ENCODE measurements at places on chromosomes 5 and 9.
A peak's percentile ranks its signal among the peaks of the same experiment; 100 is the strongest.

GRCh38 chr9:132312873-132313272 lies 41.9 kb downstream of the SETX start:
- peak; percentile 10 for DNase-seq

DNA sequence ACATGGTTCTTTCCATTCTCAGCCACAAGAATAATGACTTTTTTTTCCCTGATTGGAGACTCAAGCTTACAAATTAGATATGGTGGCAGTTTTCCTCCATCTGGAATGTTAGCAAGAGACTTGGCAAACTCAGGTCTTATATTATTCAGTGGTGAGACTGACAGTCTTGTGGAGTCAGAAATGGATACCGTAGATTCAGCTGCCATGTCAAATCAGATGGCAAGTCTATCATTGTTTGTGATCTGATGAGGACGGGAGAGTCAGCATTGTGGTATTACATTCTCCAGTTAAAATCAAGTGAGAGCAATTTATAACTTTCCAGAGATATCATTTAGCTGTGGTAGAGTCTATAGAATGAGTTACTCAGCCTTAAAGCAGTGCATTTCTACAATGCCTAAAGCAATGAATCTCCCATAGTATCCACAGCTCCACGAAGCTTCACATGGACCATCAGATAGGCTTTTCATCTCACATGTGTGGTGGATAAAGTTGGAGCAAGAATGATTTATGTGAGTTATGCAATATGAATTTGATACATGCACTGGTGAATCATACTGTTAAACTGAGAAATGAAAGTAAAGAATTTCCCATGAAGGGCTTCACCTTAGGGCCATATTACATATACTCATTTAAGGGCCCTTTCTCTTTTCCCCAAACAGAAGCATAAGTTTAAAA lies 430.6 kb downstream of the ZNF608 start:
- DNase-seq, result peak; percentile 97

DNA sequence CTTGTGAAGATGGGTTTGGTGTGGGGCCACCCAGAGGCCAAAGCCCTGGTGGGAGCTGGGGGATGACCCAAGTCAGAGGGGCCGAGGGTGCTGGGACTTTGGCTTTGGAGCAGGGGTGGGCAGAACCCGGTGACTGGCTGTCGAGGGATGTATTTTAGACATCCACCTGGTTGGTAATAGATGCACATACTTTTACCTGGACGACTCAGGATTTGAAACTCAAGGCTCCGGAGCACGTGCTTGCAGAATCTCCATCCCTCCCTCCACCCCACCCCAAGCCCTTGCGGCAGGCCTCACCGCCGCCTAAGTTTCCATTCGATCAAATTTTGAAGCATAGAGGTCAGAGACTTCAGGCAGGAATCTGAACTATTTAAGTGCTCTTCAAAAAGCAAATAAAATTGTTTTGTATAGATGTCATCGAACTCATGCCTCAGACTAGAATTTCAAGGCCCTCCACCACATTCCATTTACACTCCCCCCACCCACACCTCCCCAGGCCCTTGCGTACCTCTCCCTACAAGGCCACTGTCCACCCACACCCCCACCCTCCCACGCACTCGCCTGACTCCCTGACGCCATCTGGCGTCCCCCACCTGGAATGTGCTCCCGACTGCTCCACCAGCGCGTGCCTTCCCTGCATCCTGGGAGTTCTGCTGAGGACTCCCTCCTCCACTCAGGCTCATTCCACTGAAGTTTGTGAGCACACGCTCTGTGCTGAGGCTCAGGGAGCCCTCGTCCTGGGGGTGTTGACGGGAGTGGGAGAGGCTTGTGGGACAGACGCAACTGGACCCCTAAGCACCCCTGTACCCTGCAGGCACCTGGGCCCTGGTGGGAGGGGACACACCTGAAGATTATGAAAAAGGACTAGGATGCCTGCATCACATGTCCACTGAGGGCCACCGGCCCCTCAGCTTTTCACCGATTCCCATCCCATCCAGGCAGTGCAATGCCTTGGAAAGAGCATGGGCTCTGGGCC lies 56.4 kb upstream of the RPL26L1 start:
- peak; percentile 99 for DNase-seq

- DNase-seq, result no peak
Measured at GRCh38 chr5:4553978-4554377, 586.2 kb upstream of the ADAMTS16 start.

- DNase-seq, result no peak
Measured at GRCh38 chr5:7871653-7872052, 2.7 kb downstream of the MTRR start.

DNA sequence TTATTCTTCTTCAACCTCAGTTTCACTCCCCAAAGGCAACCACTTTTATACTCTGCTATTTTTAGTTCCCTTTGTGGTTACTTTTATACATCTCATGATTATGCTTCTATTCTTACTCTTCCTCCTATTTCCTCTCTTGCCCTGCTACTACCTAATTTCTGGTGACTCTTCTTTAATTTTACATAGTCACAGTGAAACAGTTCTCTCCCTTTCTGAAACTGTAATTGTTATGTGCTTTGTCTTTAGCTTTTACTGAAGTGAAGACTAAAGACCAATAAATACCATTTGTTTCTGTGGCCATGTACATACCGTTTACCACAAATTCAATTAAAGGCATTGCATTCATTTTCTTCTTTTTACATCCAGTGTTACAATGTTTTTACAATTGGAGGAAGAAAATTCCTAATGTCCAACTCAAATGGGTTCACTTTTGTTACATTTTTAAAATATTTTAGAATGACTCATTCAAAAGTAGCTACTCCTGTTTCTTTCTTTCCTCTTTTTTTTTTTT lies 410.6 kb downstream of the PSAT1 start:
- no peak for DNase-seq

DNA sequence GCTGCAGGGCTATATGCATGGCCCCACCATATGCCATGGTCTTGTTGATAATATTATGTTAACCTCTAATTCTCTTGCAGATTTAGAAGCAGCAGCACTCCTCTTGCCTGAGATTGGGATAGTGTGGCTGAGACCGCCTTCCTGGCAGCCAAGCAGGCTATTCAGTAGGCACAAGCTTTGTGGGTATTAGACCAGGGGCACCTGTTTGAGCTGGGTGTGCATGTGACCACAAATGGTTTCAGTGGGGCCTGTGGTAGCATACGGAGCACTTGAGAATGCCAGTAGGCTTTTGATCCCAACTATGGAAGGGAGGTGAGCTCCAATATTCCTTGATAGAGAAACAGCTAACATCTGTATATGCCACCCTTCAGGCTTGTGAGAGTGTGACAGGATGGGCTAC lies 625.1 kb upstream of the NUDT12 start:
- DNase-seq, result no peak

DNA sequence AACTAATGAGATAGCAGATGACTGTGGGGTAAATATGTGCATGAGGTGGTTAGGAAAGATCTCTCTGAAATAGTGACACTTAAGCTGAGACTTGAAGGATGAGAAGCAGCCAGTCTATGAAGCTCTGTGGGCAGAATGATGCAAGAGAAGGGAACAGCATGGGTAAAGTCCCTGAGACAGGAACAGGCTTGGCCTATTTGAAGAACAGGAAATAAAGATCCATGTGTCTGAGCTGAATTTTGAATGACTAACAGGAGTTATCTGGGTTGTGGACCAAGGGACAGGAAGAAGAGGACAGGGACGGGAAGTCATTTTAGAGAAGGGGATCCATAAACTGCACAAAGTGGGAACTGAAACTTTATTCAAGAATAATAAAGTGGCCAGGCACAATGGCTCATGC lies 25.6 kb upstream of the HMGCS1 start:
- peak; percentile 10 for DNase-seq

DNA sequence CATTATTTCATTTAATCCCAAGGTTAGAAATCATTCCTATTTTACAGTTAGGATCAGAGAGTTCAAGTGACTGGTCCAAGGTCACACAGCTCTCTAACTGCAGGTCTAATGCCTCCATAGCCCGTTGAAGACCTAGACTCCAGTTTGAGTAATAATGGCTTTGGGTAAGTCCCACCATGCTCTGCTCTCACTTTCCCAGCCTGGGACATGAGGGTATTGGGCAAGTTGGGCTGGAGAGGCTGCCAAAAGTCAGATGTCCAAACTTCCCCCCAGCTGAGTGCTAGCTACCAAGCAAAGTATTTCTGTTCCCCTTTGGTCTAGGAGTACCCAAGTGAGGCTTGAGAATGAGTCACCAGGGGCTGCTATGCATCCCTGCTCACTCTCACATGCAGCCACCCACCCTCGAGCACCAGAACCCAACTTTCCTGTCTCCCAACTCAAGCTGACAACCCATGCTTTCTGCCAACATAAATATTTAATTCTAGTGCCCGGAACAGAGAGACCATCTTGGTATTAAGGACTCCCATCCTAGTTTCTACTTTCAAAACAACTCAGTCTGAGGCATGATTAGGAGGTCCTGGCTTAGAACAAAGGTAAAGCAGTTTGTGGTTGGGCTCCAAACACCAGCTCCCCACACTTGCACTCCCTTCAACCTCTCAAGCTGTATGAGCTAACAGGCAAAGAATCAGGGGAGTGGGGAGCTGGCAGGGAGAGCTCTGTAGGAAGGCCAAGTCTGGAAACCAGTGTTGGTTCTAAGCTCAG lies 236.5 kb upstream of the TRIM32 start:
- DNase-seq, result peak; percentile 79

GRCh38 chr5:134530301-134531077 lies 5.0 kb downstream of the JADE2 start:
- DNase-seq, result no peak

DNA sequence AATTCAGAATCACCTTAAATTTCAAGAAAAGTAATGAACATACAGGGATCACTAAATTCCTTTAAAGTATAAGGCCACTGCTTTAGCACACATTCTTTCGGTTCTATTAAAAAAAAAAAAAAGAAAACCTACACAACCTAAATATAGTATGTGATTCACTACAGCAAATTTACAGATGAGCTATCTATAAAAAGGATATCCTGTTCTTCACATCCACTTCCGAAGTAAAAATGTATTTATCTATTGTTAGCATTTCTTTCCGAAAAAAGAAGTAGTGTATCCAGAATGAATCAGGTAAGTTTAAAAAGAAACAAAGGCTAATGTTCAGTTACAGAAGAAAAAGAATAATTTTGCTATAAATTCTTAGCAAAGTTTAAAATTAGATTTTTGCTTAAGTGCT lies 70.2 kb downstream of the ECPAS start:
- DNase-seq, result no peak

- no peak for DNase-seq
Measured at GRCh38 chr5:25570067-25570583, 925.3 kb upstream of the CDH10 start.

- DNase-seq, result peak; percentile 87
Measured at GRCh38 chr5:83474161-83474796, 2.7 kb downstream of the VCAN start.

DNA sequence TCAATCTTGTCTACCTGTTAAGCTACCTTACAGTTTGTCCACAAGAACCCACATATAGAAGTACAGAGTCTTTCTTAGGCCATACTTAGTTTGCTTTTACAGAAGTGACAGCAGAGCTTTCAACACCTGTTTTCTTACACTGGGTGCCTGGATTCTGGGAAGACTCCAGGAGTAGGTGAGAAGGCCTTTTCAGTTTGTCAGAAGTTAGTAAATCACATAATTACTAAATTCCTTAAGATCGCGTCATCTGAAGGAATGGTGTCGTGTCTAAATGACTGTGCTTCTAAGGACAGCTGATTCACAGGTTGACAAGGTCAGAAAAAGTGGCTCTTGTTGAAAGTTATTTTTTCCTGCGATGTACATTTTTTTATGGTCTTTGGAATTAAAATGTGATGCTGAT lies 97.0 kb upstream of the FAM120A start:
- no peak for DNase-seq

DNA sequence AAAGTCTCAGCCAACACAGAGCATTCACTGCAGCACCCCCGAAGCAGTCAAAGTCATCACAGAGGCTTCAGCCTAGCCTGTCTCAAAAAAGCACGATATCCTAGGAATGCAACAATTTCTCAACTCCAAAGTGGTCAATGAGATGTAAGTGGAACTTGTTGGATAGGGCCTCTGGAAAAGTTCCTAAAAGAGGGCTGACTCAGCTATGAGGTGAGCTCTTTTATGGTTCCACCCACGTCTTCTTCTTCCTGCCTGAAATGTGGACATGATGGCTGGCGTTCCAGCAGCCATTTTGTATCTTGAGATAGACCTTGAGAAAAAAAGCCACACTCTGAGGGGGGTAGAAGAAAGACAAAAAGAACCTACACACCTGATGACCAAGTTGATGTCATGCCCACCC lies 32.5 kb upstream of the TRIO start:
- DNase-seq, result peak; percentile 74

- peak; percentile 42 for DNase-seq
Measured at GRCh38 chr9:96484521-96484931, 34.6 kb downstream of the HABP4 start.

GRCh38 chr5:15637345-15637744 lies 137.4 kb downstream of the FBXL7 start:
- DNase-seq, result no peak

DNA sequence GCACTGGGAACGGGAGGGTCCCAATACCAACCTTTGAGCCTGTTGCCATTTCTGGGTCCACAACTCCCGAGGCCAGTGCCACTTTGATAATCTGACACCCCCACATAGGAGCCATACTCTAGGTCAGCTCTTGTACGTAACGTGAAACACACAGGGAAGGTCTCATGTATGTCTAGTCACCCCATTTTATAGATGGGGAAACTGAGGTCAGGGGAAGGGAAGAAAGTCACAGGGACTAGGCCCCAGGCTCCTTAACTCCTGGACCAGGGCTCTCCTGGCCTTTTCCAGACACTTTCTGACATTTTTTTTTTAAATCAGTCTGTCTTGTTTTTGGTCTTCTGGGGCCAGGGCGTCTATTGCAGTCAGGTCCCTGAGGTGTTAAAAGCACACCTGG lies 80.3 kb upstream of the SLC25A51 start:
- no peak for DNase-seq

- DNase-seq, result no peak
Measured at GRCh38 chr9:29211580-29212396, 1638.5 kb upstream of the C9orf72 start.

GRCh38 chr9:136201609-136202453 lies 3.1 kb downstream of the LHX3 start:
- DNase-seq, result no peak

- peak; percentile 59 for DNase-seq
Measured at GRCh38 chr5:109739741-109740728, 50.3 kb downstream of the MAN2A1 start.

GRCh38 chr5:65137631-65138030 lies 344.1 kb downstream of the ADAMTS6 start:
- DNase-seq, result no peak

DNA sequence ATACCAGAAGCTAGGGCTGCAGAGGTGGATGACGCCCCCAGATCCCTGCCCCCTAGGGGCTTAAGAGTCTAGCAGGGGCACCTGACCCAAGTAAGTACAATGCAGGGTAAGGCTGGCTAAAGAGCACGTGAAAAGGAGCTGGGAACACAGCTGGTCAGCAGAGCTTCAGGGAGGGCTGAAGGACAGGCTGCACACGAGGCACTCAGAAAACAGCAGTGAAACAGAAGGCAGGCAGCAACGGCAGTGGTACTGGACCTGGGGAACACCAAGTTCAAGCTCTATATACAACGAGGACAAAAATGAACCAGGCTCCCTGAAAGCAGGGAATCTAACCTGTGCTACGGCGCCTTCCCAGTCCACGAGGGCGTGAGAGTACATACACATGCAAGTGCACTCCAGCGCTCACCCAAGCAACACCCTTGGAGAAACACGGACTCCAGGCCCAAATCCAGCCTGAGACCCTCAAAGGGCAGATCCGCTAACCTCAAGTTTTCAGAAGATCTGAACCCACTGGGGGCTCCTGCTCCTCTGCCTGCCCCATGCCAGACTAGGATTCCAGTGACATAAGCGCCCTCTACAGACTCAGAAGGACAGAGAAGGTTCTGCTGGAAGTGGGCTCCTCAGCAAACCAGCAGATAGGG lies 57.4 kb downstream of the PSMB7 start:
- DNase-seq, result no peak
